ENCODE measurements at places on chromosomes 5 and 9.

DNA sequence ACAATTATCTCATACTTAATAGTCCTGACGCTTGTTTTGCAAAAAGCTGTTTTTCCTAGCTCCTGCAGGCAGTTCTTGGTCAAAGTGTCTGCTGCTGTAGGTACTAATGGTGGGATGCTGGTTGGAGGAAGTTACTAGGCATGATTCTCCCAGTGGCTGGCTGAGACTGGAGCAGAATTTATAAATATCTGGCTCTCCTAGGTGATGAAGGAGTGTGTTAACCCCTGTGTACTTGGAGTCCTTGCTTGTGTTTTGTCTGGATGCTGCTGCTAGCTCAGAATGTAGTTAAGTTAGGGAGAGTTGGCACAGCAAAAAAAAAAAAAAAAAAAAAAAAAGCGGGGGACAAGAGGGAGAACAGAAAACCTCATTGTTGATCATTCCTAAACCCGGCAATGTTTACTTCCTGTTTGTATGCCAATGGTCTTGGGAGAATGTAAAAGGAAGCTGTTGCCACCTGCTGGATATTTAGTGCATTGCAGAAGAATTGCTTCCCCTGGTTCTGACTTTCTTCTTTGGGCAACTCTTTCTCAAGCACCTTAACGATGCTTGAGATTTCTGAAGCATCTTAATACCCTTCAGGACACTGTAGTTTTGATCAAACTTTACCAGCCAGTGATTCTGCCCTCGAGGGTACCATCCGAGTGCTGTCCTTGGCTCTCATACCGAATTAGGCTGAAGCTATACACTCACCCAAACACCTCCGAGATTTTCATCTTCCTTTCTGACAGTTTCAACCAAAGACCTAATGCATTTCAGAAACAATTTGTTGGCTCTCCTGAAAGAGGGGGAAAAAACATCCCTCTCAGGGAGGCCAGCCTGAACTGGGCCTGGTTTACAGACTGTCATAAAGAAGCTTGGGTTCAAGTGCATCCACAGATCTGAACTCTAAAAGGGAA, 71.7 kb upstream of the WWC1 start:
- DNase-seq = no peak

DNA sequence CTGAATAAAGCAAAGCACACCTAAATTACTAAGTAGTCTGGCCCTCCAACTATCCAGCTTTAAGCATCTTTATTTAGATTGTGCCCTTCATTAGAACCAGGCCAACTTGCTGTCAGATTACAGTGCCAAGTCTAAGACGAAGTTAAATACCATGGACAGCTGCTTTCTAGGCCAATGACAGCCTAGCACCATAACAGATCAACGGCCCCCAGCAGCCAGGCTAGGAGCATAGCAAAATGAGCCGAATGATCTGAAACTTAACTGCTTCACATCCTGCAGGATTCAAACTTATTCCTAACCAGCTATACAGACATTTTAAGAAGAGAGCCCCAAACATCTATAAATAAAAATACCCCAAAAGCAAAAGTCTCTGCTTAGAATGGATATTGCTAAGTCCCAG, 6.8 kb downstream of the SLC24A2 start:
- DNase-seq = no peak

DNA sequence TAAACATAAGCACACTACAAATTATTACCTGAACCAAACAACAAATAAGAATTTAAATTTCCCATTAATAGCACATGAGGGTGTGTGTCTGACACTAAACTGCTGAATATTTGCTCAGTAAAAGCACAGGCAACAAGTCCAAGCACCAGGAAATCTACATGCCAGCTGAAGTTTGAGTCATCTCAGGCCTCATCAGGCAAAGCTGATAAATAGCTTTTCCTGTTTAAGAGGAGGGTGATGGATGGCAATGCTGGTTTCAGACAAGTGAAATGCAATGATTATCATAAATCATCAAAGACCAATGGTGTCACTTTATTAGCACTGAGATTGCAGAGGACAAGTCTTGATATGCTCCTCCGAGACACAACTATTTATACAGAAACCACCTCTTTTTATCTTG, 1668.0 kb upstream of the C9orf72 start:
- DNase-seq = no peak

DNA sequence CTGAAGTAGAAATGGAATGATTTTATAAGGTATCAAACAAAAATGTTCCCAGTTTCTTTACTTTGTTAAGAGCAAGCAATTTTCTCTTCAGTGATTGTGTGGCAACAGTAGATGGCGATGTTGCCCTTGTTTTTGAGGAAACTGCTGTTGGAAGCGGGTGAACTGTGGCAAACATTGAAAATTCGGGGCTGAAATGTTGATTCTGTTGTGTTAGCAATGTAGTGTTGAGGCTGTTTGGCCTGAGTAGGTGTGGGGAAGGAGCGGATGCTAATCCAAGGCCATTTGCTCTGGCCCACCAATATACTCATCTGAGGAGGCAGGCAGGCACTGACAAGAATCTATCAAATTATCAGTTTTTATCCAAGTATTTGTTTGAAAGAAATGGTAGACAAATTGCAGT, 129.8 kb downstream of the SLC12A2 start:
- DNase-seq = no peak

GRCh38 chr5:31410089-31410488, 121.8 kb downstream of the DROSHA start:
- no peak for DNase-seq

GRCh38 chr5:107853031-107853430, 182.3 kb upstream of the EFNA5 start:
- no peak for DNase-seq

DNA sequence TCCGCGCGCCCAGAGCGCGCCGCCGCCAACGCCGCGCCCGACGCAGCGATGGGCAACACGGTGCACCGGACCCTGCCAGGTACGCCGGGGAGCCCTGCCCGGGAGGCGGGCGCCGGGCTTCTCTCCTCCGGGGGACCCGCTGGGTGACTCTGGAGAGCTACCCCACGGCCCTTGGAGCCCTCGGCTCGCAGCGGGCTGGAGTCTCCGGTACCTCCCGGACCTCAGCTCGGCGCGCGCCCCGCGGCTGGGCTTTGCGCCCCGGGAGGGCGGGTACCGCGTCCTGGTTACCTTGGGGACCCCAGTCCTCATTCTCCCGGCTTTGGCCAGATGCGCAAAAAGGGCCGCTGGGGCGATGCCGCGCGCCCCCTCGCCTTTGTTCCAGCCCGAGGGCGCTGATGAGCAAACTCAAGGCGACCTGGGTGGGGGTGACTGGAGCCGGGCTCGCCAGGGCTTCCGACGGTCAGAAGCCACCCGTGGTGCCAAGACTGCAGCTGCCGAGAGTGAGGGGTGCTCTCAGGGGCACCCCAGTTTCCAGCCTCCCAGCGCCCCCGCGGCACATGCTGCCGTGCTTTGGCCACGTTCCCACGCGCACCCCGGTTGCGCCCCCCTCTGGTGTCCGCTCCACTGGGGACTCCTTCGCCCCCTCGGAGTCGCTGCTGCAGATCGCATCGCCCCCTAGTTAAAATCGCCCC, 442 bp downstream of the NEURL1B start:
- no peak for DNase-seq

GRCh38 chr5:58188262-58188651, 271.6 kb downstream of the PLK2 start:
- no peak for DNase-seq

GRCh38 chr5:96871027-96871399, 5.3 kb upstream of the ERAP2 start:
- DNase-seq = no peak

- DNase-seq = no peak
Observed at GRCh38 chr5:135715267-135716055, 119.0 kb upstream of the SLC25A48 start.

- DNase-seq = no peak
Observed at GRCh38 chr5:135264451-135265440, 134.3 kb downstream of the MACROH2A1 start.

GRCh38 chr9:73640971-73641370, 489.3 kb downstream of the ANXA1 start:
- no peak for DNase-seq

DNA sequence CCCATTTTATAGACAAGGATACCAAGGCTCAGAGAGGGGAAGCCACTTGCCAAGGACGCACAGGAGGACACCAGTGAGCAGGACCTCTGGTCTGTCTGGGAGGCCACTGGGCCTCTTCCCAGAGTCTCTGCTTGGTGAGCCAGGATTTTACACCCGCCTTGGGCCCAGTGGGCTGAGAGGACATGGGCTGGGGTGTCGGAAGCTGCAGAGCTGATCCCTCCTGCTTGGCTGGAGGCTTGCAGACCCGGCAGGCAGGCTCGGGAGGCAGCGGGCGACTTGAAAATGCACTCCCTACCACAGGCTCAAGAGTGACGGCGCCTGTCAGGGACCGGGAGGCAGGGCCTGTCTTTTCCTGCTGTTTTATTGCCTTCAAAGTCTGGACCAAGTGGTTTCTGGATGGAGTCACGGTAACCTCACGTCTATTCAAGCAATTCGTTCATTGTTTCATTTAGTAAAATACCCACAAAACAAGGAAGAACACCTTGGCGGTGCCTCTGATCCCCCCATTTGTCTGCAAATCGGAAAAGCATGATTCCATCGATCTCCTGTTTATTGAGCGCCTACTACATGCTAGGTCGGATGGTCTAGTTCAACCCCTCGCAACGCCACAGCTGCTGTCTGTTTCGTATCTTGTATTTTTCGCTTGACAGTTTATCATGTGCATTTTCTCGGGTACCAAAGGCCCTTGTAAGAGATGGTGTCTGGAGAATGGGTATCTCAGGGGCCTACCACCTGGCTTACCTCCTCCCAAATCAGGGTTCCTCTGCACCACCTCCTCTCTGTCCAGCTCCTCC, 108.1 kb upstream of the IER5L start:
- DNase-seq = no peak

DNA sequence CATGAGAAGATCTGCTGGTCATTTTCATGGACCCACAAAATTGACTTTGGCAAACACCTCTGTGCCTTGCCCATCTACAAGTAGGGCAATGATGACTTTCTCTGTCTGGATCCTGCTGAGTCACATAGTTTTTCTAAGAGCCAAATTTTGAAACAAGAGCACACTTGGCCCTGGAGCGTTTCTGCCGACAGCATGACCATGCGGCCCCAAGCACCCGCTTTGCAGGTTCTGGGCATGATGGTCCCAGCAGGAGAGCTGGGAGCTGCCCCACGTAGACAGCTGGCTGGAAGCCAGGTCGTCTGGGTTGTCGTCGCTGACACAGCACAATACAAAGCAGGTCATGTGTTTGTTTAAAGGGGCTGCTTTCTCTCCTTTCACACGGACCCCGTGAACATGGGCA, 159.8 kb downstream of the SYK start:
- DNase-seq = no peak

DNA sequence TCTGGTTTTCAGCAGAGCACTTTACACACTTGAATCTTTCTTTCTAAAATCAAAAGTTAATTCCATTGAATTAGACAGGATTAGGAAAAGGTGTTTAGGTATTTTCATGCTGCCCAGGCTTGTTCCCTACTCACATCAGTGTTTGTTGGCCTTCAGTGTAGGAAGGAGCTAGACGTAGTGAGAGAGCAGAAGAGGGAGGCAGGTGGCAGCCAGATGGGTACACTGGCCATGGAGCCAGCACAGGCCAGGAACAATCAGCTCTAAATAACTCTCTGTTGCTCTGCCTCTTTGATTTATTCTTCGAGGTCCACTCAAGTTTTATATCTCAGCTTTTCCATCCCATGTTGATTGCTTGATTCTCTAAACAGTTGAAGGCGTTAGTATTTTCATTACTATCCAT, 529.6 kb downstream of the PSAT1 start:
- no peak for DNase-seq

- no peak for DNase-seq
Observed at GRCh38 chr9:132485393-132485792, 75.4 kb downstream of the CFAP77 start.

GRCh38 chr5:175688352-175689146, 30.7 kb downstream of the HRH2 start:
- DNase-seq = no peak

DNA sequence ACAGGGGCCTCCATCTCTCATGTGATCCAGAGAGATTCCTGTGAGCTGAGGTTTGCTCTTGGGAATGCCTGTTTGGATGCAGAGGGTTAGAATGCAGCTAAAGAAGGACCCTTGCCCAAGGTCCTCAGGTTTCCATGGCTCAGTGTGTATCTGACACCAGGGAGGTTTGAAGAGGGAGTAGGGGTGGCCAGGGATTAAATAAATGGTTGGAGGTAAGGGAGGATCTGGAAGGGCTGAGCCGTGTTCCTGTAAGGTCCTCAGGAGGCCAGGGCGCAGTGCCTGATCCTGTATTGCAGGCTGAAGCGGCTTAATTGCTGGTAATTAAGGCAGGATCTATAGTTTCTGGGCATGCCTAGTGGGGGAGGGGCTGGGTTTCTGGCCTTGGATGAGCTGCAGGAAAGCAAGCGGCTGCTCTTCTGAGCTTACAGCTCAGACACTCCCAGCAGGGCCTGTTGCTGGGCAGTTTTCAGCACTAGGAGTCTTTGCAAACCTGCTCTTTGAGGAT, 41.5 kb upstream of the MAP1B start:
- no peak for DNase-seq

- DNase-seq = no peak
Observed at GRCh38 chr5:114953565-114953964, 216.1 kb downstream of the TRIM36 start.

- DNase-seq = no peak
Observed at GRCh38 chr5:72541501-72542225, 34.5 kb upstream of the ZNF366 start.

DNA sequence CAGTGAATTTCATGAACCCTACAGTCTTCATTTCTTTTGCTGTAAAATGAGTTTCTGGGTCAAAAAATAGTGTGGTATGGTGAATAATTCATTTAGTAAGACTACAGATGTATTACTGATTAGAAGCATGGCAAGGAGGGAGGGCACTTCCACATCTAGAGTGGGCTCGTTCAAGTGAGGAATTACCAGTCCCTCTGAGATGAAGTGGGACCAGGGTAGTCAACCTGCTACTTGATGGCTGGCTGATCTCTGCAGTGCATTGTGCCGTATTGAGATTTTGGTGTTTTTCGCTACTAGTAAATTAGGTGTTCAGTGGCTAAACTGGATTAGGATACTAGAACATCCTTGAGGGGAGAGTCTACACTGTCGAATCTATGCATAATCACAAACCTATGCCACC, 10.8 kb downstream of the CDC37L1 start:
- no peak for DNase-seq

- no peak for DNase-seq
Observed at GRCh38 chr5:171142617-171143016, 166.4 kb upstream of the TLX3 start.

DNA sequence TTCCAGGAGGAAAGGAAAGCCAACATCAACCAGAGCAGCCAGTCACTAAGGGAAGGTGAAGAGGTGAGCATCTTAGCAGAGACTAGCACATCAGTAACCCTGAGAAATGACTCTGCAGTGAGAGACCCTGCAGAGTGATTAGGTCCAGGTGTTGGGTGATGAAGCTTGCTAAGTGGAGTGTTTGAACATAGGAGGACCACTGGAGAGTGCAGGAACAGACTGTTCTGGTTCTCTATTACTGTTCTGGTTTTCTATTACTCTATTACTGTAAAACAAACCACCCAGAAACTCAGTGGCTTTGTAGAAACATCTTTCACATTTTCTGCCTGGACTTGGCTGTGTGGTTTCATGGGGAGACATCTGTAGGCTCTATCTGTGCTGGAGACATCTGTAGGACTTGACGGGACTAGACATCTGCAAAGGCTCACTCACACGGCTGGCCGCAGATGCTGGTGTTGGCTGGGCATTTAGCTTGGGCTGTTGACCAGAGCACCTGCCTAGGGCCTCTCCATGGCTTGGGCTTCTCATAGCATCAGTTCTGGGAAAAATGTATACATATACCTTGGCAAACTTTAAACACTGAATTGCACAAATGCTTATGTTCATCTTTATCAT, 33.4 kb upstream of the SPATA31E1 start:
- no peak for DNase-seq

All from stimulated activated CD4-positive, alpha-beta T cell treated with anti-CD3 and anti-CD28 coated beads, Interleukin-1b, Interleukin-23, amount 100 ng/mL, for 1 hour (primary cell).